ENCODE measurements at places on chromosomes 1 and 21.
A peak's percentile ranks its signal among the peaks of the same experiment; 100 is the strongest.

- peak; percentile 64 for DNase-seq
Observed at GRCh38 chr1:159798893-159799292, 3.3 kb upstream of the FCRL6 start.

- no peak for DNase-seq
Observed at GRCh38 chr1:42777852-42778251, 6.9 kb upstream of the TMEM269 start.

GRCh38 chr1:83671586-83671985 lies 327.3 kb downstream of the TTLL7 start:
- no peak for DNase-seq

DNA sequence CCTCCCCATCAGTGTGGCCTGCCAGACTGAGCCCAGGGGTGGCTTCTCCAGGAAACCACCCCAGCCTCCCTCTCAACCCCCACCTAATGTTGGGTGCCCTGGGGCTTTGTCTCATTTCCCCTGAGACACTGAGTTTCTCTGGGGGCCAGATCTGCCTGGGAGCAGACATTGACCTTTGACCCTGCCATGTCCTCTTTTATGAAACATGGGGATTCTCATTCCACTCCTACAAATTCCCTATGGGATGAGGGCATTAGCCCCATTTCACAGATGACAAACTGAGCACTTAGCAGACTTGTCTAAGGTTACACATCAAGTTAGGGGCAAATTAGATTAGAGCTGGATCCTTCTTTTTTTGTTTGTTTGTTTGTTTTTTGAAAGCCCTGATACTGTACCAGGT lies 24.1 kb downstream of the RHBG start:
- no peak for DNase-seq

GRCh38 chr1:9689971-9690381 lies 38.4 kb downstream of the PIK3CD start:
- peak; percentile 74 for DNase-seq
